ENCODE measurements at places on chromosomes 3 and 15.

- no peak for DNase-seq
Observed at GRCh38 chr15:65326117-65326526, 21.6 kb downstream of the RNU5B-1 start.

- no peak for DNase-seq
Observed at GRCh38 chr3:141650783-141651182, 87.3 kb upstream of the RNF7 start.

DNA sequence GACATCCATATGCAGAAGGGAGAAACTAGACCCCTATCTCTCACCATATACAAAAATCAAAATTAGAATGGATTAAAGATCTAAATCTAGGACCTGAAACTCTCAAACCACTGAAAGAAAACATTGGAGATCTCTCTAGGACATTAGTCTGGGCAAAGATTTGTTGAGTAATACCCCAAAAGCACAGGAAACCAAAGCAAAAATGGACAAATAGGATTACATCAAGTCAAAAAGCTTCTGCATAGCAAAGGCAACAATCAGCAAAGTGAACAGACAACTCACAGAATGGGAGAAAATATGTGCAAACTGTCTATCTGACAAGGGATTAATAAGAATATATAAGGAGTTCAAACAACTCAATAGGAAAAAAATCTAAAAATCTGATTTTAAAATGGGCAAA, 54.8 kb downstream of the MYO9A start:
- DNase-seq = no peak

DNA sequence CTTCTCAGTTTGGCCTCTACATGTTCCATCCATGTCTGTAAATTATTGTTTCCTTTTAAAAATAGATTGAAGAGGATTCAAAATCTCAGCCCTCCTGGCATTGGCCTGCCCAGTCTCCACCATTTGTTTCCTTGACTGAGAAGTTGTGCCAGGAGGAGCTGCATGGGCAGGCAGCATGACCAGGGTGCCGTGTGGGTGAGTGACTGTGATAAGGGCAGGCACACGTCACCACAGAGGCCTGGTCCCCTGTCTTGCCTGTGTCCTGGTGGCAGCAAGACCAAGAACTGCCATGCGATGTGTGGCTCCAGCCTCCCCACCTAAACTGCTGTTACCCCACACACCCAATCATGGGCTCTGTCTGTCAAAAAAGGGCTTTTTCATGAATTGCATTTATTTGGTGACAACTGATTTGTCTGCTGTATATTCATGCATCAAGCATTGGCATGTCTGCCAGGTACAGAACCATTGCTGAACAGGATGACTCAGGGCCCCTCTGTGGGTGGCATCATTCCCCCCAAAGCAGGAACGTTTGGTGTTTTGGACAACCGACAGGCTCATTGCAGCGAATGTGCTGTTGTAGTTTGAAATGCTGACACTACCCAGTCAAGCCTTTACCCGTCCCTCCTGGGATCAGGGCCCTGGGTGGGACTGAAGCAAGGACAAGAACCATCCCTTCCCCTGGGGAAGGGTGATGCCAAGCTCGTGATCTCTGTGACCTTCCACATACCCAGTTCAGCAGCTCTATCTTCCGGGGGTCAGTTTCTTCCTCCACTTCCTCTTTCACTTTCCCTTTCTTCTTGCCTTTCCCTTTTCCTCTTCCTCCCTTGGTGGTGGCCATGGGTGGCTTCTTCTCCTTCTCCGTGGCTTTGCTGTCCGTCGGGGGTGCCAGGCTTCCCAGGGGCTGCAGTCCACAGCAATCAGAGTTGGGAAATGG, 51.6 kb downstream of the TRPM1 start:
- peak; percentile 37 for DNase-seq

DNA sequence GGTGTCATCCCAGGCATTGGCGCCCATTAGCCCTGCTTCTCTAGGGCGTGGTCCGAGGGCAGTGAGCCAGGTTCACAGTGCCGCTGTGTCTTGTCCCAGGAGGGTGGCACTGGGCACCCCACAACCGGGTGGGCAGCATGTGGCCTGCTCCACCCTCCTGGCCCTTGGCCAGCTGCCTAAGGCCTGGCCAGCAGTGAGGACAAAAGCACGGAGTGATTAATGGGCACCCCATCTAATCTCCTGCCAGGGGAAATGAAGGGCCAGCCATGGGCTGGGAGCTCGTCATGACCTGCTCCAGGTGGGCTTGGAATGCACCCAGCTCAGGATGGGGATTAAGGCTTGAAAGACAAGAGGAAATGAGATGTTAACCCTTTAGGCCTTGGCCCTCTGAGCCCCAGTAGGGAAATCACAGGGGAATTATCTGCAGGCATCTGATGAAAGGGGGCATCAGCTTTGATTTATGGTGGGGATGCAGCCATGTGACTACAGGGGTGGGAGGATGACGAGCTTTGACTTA, 5.2 kb downstream of the THSD4 start:
- DNase-seq = no peak

DNA sequence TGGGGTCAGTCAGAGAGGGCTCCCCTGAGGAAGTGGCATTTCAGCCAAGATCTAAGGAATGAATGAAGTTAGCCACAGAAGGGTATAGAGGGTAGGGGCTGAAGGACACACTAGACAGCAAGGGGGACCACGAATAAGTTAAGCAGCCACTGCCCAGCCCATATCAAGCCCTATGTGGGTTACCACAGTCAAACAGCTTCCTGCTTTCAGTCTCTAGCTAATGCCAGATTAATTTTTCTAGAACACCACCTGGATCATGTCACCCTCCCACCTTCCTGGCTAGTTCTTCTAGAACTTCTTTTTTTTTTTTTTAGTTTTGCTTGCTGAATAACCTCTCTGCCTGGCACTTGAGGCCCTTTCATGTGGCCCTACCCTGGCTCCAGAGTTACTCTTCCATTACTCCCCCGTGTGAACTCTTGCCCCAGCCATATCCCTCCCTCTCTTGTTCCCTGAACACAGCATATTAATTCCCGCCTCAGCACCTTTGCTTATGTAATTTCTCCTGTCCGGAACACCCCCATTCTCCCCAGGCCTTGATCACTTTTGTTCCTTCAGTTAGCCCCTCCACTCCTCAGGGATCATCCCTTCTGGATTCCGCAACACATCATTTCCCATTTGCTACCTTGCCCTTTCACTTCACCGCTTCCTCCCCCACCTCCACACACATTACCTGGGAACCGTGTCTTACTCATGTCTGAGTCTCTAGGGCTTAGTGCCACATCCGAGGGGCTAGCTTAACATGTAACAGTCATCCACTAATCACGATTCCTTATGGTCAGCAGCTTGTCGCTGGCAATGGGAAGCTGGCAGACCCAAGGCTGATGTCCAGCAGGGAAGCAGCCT, 20.6 kb upstream of the BNC1 start:
- no peak for DNase-seq

DNA sequence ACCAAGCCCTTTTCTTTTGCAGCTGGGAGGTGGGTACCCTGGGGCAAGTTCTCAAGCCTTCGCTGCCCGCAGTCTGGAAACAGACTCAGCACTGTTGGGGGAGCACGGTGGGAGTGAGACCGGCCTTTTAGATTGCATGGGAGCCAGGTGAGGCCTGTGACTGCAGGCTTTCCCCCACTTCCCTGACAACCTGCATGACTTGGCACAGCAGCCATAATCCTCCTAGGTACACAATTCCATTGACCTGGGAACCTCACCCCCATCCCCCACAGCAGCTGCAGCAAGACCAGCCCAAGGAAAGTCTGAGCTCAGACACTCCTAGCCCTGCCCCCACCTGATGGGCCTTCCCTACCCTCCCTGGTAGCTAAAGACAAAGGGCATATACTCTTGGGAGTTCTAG, 52.2 kb upstream of the CCDC80 start:
- no peak for DNase-seq

DNA sequence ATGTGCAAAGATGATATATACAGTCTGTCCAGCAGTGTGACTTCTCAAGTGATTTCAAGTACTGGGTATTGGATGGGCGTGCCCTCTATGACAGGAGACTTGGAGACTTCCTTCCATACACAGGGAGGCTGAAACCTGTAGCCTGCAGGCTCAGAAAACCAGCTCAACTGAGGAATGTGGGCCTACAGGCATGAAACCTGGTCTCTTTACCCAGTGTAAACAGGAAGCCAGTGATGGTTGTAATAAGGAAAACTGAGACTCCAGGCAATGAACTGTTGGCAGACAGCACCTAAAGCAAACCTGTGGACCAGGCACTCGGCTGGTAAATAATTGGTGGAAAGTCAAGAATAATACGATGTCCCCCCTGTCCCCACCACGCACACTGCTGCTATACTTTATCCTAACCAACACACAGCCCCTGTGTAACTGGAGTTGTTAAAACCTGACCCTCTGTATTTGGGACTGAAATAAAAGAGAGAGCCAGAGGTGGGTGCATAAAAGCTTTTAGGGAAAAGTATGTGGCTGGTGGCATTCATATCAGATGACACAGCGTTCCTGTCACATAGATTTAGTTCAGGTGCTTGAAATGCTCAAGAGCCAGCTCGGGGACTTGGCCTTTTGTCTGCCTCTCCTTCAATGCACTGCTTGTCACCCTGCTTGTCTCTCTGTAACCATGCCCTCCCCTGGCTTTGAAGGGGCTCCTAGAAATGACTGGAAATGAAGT, 144.7 kb downstream of the TPRG1 start:
- DNase-seq = no peak

GRCh38 chr3:11522398-11522715, 121.4 kb downstream of the VGLL4 start:
- DNase-seq = no peak

- DNase-seq = no peak
Observed at GRCh38 chr3:175422744-175423143, 563.6 kb downstream of the NAALADL2 start.

DNA sequence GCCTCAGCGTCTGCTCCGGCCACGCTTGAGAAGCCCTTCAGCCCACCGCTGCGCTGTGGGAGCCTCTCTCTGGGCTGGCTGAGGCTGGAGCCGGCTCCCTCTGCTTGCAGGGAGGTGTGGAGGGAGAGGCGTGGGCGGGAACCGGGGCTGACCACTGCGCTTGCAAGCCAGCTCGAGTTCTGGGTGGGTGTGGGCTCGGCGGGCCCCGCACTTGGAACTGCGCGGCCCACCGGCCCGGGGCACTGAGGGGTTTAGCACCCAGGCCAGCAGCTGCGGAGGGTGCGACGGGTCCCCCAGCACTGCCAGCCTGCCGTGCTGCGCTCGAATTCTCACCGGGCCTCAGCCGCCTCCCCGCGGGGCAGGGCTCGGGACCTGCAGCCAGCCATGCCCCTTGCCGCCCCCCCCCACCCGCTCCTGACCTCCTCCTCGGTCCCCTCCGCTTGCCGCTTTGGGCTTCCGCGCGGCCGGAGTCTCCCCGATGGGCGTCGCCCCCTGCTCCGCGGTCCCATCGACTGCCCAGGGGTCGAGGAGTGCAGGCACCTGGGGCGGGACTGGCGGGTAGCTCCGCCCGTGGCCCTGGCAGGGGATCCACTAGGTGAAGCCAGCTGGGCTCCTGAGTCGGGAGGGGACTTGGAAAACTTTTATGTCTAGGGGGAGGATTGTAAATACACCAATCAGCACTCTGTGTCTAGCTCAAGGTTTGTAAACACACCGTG, 106.7 kb downstream of the RAP2B start:
- DNase-seq = no peak

DNA sequence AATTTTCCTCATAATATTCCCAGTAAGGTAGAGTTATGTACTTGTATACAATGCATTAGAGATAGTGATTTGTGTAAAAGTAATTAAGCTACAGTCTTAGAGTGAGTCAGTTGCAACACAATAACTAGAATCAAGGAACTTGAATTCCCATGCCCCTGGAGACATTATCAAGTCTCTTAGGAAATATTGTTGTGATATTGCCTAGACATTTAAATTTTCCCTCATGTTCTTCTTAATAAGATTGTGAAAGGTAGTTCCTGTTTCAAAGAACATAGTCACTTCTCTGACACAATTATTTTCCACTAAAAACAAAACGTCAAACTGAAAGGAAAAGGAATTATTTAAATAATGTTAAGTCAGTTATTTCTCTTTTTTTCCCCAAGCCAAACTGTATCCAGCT, 13.0 kb upstream of the ATP1B3 start:
- no peak for DNase-seq

GRCh38 chr3:95705786-95706418, 1108.5 kb upstream of the EPHA6 start:
- no peak for DNase-seq
